ENCODE measurements at places on chromosomes 11 and 22.

DNA sequence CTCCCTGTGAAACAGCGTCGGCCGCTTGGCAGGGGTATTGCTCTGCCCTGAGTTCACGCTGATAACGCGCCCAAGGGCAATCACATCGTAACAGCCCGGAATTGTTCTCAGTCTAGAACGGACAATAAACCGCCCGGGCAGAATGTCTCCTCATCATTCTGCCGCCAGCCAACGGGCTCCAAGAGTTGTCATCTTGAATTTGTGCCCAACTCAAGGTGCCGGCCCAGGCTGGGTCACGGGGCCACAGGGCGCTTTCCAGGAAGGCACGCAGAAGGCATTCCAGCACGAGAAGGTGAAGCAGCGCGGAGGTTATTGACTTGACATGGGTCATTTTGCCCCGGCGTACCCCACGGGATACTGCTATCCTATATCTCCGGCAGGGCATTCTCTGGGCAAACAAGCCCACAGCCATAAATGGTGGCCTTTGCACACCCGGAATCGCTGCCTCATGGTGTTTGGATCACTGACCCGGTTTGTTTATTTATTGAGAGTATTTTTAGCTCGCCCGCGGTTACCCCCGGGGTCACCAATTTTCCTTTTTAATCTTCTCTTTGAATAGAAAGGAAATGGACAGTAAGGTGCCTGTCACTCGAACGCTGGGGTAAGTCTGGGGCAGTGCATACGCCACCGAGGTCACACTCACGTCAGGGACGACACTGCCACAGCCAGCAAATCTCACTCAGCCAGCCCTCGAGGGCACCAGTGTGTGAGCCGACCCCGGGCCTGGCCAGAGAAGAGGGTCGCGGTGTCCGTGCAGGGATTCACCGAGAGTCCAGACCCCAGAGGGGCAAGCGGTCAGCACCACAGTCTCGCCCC is 72.4 kb upstream of the FGF3 start:
- DNase-seq = no peak

GRCh38 chr11:8661001-8661795 is 21.3 kb downstream of the TRIM66 start:
- DNase-seq = no peak

- DNase-seq = peak; percentile 27
Observed at GRCh38 chr22:22422629-22423112, 85.9 kb downstream of the ZNF280B start.

DNA sequence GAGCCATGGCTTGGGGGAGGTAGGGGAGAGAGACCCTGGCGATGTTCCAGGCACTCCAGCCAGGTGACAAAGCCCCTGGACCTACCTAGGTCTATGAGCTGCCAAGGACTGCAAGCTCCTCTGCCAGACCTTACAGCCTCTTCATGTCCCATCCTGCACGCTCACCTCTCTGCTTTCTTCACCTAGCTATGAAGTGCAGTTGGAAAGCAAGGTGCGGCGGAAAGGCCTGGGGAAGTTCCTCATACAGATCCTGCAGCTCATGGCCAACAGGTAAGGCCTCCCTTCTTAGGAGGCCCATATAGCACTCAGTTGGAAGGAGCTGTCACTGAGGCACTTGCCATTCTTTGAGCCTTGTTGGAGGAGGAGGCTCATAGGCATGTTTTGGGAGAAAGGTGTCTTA is 13.8 kb downstream of the NAA40 start:
- DNase-seq = no peak

GRCh38 chr22:41036924-41037323 is 55.5 kb upstream of the EP300 start:
- no peak for DNase-seq

DNA sequence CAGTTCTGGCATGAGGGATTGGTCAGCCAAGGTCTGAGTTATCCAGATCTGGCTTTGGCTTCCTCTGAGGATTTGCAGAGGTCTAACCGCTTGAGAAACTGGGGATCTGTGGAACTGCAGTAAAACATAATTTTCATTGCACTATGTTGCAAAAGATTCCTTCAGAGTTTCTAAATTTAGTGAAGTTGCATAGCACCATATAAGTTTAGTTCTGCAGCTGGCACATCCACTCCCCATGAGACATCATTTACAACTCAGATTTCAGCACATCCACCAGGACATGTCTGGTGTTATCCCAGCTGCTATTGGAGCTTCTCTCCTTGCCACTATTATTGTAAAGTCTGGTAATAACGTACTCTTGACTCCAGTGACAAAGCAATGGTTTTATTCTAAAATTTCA is 181.5 kb downstream of the CWF19L2 start:
- DNase-seq = no peak

DNA sequence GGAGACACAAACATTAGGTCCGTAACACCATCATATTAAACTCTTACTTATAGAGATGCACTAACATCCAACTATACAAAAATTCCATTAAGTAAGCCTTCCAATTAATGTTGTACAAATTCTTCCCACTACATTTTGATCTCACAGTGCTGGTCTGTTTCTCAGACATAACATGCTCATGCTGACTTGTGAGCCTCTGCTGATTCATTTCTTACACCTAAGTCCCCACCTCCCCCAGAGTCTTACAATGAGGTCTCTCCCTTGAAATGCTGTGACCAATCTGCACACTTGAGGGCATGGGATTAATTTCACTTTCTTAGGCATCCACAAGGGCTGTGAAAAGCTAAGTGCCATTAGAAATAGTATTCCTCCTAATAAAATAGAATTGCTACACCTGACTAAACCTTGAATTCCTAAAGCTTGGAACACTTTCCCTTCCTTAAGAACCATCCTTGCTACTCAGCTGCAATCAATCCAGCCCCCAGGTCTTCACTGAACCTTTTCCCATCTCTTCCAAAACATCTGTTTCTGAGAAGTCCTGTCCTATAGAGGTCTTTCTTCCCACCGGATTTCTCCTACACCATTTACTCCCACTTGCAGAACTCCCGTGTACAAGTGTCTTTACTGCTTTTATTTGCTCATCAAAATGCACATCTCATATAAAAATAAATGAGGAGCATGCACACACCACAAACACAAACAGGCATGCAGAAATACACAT is 2.0 kb downstream of the HBG1 start:
- DNase-seq = peak; percentile 74

- no peak for DNase-seq
Observed at GRCh38 chr11:117986981-117987574, 884 bp downstream of the IL10RA start.

DNA sequence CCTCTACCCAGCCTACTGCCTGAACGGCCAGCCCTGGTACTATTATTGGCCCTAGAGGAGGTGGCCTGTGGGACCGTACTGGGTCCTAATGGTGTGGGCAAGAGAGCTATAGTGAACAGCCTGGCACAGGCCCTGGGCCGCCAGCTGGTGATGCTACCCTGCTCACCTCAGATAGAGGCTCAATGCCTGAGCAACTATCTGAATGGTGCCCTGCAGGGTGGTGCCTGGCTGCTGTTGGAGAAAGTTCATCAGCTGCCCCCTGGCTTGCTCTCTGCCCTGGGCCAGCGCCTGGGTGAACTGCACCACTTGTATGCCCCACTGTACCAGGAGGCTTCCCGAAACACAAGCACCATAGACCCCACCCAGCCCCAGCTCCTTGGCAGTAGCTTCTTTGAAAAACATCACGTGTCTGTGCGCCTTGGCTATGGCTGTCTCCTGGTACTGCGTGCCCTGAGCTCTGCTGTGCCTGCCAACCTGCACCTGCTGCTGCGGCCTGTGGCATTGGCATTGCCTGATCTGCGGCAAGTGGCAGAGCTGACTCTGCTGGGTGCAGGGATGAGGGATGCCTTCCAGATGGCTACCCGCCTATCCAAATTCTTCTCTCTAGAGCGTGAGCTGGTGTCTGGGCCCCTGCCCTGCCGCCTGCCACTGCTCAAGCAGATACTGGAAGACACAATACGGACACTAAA is 49.0 kb downstream of the DNHD1 start:
- DNase-seq = no peak

DNA sequence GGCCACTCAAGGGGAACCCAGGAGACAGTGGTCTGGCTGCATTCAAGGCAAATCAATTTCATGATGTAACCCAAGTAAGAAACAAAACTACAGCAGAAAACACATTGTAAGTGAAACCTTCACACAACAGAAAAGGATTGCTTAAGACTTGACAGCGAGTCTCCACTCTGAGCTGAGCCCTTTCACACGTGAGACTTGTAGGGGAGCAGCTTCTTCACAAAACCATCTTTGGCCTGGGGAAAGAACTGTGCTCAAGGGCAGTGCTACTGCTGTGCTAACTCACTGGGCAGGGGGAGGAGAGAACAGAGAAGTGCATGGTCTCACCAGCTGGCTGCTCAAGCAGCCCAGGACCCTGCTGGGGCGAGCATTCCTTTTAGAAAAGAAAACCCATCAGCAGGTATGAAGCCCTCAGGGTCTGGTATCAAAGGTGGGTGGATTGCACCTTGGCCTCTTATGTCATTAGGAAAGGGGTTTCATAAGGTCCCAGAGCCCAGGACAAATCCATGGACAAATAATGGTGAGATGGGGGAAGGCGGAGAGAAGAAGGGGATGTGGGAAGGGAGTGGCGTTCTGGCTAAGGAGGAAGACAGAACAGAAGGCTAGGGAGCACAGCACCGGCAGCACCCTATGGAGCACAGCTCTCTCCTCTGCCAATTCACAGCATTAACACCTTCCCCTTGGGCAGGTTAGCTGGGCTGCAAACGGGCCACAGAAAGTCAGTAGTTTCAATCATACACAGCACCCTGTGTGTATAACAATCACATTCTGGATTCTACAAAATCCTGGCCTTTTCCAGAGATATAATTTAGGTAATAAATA is 20.6 kb upstream of the RAPSN start:
- no peak for DNase-seq

DNA sequence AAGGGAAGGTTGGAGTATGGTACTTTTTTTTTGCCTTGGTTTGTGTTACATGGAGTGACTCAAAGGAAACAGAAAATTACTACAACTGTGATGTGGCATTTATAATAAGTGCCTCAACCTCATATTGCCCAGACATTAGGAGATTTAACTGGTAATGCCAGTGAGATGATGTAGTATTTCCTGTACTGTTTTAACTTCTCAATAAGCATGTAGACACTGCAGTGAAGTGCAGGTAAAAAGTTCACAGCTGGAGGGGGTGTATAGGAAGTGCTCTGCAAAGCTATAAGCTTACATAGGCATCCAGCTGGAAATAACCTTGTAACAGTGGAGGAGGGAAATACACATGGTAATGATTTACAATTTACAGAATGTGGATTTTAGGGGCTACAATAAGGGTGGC is 138.2 kb upstream of the MTMR2 start:
- DNase-seq = no peak

DNA sequence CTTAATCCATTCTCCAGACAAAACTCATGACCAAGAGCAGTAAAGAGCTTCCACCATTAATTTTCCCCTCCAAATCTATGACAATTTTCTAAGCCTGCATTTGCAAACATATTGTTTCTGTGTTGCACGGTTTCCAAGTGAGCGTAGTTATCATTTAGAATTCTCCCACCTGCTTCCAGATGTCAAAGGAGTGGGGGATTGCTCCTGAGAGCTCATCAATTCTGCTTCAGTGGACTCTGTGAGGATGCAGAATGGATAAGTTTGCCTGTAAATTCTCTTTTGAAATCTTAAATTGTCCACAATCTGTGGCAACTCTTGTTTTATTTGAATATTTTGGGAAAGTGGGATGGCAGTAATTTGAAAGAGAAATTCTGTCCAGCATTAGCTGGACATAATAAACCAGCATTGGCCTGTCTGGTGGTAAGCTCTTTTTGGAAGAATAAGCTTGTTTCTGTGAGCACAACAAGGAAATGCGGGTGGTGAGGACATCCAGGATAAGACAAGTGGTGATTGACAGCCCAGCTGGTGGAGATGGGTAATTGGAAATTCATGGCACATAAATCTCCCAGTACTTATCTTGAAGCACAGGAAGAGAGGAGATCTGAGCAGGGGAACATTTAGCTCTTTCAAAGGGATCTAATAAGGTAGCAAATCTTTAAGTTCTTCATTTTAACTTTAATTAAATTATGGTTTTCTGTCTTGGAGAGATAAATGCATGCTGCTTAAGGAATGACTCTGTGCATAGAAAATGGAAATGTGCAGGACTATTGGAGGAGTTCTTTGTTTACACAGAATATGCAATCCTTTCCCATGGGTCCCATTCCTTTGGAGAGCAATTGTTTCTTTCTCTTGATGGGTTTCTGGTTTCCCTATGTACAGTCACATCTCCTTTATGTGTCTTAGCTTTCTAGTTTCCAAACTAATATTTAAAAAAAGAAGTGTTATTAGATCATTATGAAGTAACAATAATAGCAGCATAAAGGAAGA is 73.2 kb downstream of the FAT3 start:
- no peak for DNase-seq

- DNase-seq = no peak
Observed at GRCh38 chr11:33290319-33290718, 33.1 kb downstream of the HIPK3 start.

DNA sequence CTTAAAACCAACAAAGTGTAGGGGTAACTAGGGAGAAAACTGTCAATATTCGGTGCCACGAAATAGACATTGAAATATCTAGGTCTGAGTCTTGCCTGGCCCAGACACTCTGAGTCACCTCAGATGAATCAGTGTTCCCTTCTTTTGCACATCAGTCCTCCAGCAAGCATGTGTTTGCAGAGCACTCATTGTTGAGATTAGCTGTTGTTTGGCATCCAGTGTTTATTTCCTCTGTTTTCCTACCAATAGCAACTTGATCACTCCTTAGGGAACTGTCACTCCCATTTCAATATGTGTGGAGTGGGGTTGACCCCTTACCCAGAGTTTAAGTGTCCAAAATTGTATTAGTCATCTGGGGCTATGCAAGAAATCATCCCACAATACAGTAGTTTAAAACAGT is 4.7 kb upstream of the ASCC2 start:
- DNase-seq = no peak

GRCh38 chr22:50102946-50103345 is 13.1 kb downstream of the MOV10L1 start:
- no peak for DNase-seq

GRCh38 chr22:49100773-49101172 is 726.9 kb downstream of the BRD1 start:
- DNase-seq = no peak

GRCh38 chr22:49502126-49502826 is 325.4 kb downstream of the BRD1 start:
- DNase-seq = no peak

- DNase-seq = no peak
Observed at GRCh38 chr11:66002648-66003225, 434 bp downstream of the BANF1 start.

- no peak for DNase-seq
Observed at GRCh38 chr11:36273110-36273509, 16.1 kb downstream of the COMMD9 start.

DNA sequence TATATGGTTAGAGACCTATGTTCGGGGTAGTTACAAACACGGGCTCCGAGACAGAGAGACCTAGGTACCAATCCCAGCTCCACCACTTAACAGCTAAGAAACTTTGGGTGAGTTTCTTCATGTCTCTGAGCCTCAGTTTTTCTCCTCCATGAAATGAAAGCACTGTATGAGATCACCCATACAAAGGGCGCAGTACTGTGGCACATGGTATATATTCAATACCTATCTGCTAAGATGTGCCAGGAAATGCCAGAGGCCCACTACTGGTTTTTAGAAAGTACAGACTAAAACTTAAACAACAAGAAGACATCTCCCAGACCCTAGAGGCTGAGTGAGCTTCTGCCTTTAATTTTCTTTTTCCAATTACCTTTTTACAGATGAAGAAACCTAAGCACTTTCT is 69.5 kb downstream of the SLC1A2 start:
- DNase-seq = no peak

- DNase-seq = no peak
Observed at GRCh38 chr22:32040324-32040904, 2.6 kb upstream of the SLC5A1 start.

GRCh38 chr22:46902998-46903916 is 140.8 kb downstream of the TBC1D22A start:
- DNase-seq = no peak

Measured in hematopoietic multipotent progenitor cell treated with erythropoietin and hydrocortisone succinate and interleukin-3 and kit ligand, for 15 days (in vitro differentiated cells).